ENCODE measurements at places on chromosomes 7 and 10. TPM values are rescaled to one million over a fixed set of nuclear protein-coding genes. Genes with fewer than 3 reads are reported as not detected.

- peak; percentile 96 for DNase-seq
These were observed at the start of gene DENND2A for GRCh38 chr7:140640727-140641523. DENND2A (minus strand) TSS chr7:140640813; CDS start chr7:140602397, 38,416 bp downstream.

DNA sequence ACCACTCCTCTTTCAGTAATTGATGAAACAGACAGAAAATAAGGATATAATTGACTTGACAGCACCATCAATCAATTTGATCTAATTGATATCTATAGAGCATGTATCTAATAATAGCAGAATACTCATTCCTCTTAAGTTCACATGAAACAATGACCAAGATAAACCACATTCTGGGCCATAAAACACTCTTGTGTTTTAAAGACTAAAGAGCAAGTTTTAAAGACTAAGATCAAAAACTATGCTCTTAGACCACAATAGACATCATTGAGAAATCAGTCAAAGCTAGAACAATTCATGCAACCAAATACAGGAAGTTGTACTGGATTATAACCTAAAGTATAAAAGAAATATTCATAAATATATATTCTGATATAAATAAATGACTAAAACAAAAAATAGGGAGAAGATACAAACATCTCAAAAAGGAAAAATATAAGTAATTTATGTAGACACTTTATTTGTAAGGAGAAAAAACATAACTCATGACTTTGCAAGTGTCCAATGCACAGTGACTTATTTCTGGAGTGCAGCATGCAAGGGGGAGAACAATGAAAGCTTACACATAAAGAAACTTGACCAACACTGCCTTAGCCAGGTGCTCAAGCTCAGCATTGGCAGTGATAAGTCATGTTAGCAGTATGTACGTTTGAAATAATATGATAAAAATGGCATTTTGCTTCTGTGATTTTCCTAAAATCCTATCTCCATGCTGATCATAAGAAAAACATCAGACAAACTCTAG is 312.7 kb upstream of the IGFBP3 start:
- no peak for DNase-seq

- DNase-seq = no peak
These were observed 174.9 kb downstream of the SEC23IP start for GRCh38 chr10:120067427-120067826.

DNA sequence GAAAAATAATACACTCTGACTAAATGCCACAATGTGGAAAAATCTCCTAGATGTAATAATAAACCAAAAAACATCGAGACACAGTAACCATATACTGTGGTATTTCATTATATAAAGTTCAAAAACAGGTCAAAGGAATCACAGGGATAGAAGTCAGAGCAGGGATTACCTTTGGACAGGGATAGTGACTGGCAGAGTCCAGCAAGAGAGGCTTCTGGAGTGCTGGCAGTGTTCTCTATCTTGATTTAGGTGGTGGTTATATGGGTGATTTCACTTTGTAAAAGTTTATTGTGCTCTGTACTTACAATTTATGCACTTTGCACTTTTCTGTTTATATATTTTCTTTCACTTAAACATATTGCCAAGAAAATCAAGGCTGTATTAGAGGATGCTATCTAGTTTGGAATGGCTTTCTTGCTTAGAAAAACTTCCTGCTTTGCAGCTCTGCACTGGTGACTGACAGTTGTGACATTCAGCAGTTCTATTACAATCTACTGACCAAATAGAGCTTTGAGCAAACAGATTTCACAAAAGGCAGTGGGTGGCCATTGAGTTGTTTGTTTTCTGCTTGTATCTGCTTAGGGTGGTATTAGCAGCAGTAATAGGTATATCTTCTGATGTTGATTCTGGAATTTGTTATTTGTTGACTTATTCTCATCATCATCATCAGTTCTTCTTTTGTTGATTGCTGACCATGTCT is 263.6 kb upstream of the LRGUK start:
- DNase-seq = no peak

DNA sequence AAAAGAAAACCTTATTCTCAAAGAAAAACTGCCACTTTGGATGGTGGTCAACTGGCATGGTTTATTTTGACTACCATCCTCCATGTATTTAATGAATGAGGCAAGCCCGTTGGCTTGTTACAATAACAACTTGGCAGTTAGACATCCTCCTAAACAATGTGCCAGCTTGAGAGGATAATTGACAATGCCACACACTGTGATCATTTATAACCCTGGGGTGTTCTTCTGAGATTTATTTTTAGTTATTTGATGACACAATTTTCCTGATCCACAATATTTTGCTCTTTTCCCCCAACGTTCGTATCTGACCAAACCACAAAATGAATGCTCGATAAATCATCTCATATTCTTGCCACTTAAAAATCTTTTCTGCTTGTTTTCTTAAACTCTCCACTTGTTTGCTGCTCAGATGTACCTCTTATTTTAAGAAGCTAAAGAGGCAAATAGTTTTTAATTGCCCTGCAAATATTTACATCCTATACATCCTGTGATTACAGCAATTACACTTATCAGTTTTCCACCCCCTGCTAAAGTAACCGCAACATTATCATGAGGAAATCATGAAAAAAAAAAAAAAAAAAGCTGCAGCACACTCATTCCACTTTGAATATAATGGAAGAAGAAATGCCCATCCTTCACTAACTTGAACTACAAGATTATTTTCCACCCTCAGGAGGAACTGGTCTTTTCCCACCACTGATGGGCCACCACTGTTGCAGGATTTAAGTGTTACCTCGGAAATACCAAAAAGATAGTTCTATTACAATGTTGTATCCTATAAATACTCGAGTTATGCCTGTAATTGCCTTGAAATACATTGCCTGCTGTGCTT is 119.9 kb downstream of the MBL2 start:
- no peak for DNase-seq

DNA sequence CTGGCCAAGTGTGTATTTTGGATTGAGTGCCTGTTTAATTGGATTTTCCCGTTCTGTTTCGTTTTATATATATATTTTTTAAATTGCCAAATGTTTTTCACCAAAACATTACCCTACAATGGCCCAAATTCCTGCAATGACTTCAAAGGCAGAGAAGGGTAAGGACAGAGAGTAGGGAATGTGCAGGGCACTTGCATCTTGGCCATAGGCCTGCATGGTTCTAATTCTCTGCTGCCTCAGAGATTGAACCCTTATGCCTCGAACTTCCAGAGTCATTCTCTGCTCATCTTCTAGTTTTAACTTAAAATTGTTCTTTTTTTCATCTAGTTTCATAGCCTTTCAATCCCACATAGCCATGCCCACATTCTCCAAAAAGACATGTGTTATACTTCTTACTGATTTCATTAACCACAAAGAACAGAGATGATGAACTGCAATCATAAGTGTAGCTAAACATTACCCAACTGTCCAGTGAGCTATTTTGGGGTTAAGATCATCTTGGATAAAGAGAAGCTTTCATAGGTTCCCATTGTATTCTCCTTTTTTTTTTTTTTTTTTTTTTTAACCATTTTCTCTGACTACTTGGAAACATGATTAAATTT is 177.6 kb downstream of the PLXDC2 start:
- no peak for DNase-seq

GRCh38 chr10:64010711-64011110 is 489.5 kb downstream of the REEP3 start:
- no peak for DNase-seq

- DNase-seq = no peak
These were observed 37.0 kb upstream of the ZMIZ1 start for GRCh38 chr10:79031723-79032122.

DNA sequence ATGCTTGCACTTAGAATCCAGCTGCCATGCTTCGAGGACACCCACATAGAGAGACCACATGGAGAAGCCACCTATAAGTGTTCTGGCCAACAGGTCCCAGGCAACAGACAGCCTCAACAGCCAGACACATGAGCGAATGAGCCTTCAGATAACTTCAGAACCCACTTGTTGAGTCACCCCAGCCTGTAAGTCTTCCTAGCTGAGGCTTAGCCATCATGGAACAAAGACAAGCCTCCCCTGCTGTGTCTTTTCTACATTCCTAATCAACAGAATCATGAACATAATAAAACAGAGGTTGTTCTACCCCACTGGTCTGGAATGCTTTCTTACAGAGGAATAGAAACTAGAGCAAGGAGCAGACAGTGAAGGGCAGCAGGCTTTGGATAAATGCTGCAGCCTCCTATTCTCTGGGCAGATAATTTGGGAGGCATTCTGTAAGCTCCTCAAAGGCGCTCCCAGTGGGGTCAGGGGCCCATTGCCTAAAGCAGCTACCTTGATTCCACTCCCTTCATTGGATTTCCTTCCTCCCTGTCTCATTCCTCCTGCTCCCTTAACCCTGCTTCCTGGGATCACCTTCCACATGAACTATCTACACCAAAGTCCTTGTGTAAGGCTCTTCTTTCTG is 4.6 kb downstream of the TLL2 start:
- no peak for DNase-seq

DNA sequence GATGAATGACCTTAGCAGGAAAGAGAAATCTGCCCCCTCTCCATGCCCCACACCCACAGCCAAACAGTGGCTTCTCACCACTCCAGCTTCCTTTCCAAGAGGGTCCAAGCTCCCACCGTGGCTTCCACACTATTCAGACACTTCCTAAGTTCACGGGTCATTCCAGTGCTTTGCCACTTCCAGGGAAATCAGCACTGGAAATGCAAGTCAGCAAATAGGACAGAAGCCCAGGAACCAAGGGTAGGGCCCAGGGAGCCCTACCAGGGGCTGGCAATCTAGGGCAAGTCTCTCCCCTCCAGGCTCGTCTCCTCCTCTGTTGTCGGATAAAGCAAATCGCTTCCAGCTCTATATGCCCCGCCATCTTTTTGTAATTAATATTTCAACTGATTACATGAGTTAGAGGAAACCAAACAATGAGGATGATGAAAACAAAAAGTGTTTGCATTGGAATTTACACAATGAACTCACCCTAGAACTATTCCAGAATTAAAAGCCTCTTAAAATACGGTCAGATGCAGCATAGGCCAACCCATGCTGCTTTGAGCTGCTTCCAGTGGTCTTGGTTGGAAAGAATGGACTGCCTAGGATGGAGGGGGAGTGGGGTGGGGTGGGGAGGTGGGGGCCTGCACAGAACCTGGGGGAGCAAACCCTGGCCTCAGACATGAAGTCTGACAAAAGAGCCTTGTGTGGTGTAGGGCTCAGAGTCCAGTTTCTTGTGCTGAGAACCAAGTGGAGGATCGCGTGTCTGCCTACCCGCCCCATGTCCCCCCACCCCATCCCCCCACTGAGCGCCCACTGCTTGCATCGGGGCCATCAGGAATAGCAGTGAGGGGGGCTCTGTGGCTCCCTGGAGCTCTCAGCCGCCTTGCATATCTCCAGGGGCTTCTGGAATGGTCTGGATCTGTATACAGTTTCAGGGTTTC is 74.6 kb upstream of the CPXM2 start:
- DNase-seq = no peak

GRCh38 chr10:101856626-101857025 is 13.0 kb upstream of the KCNIP2 start:
- DNase-seq = no peak

- no peak for DNase-seq
These were observed 34.0 kb downstream of the CYTH3 start for GRCh38 chr7:6238309-6238925.

- peak; percentile 60 for DNase-seq
These were observed 369.6 kb downstream of the AUTS2 start for GRCh38 chr7:69967689-69968450.

DNA sequence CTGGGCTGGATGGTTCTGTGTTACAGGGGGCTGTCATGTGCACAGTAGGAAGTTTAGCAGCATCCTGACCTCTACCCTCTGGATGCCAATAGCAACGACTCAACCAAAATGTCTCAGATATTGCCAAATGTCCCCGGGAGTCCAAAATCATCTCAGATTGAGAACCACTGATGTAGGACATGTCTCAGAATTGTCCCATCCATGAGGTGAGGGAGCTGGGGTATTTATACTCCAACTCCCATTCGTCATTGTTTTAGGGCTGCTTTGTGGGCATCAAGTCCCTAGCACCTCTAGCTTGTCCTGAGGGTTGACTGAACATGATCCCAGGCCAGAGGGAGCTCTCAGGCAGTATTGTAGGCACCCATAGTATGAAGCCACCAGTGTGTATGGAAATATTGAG is 25.2 kb upstream of the COMTD1 start:
- no peak for DNase-seq

DNA sequence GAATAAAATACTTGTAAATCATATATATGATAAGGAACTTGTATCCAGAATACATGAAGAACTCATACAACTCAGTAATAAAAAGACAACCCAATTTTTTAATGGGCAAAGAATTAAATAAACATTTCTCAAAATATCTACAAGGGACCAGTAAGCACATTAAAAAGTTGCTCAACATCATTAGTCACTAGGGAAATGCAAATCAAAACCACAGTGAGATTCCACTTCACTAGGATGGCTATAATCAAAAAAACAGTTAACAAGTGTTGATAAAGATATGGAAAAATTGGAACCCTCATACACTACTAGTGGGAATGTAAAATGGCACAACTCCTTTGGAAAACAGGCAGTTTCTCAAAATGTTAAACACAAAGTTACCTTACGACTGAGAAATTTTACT is 40.3 kb upstream of the YAE1 start:
- no peak for DNase-seq

DNA sequence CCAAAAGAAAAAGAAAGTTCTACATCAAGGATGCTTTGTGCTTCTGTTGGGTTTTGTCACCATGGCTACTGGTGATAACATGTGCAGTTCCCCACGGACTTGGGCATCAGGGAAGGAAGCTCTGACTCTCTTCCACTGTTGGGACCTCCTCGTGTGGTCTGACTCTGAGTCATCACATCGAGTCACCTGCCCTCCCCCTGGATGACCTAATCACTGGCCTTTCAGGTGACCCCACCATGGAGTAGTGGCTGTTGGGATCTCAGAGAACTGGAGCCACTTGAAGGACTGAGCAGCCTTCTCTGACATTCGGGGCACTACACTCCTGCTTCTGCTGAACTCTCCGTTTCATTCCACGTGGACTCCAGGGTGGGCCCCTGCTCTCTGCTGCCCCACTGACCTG is 60.8 kb upstream of the DOCK1 start:
- DNase-seq = peak; percentile 29

GRCh38 chr10:95377950-95378349 is 87.1 kb upstream of the PDLIM1 start:
- no peak for DNase-seq

- peak; percentile 17 for DNase-seq
These were observed 99.1 kb downstream of the GRID1 start for GRCh38 chr10:86267286-86268195.

DNA sequence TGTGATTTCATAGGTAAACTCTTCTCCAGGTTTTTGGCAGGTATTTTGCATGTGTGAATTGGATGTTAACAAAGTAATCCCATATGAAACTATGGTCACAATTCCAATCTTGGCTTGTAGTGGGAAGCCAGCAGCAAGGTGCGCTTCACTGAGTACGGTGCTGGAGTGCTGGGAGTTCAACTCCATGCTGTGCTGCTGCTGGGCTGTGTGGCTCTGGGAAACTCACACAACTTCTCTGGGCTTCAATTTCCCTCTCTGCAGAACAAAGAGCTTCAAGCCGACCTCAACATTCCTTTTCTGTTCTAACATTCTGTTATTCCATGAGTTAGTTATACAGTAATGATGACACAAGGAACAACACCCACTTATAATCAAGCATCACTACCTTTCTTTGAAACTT is 18.2 kb upstream of the PITRM1 start:
- DNase-seq = no peak

Gene CFAP58
- not detected for total RNA-seq

Gene CPN1
- not detected for total RNA-seq

Gene TMEM26
- 7.0 TPM for total RNA-seq

Gene MYL10
- total RNA-seq = not detected

Gene BLNK
- 27.4 TPM for total RNA-seq

Measured in stomach (tissue), 19 donors.